ENCODE measurements at places on chromosomes 6 and 20.

- no peak for DNase-seq
Measured at GRCh38 chr6:132495604-132496079, 17.3 kb downstream of the STX7 start.

- no peak for DNase-seq
Measured at GRCh38 chr6:156199182-156199581, 578.0 kb upstream of the ARID1B start.

GRCh38 chr6:15296735-15297134 lies 50.9 kb downstream of the JARID2 start:
- DNase-seq: no peak

- DNase-seq: no peak
Measured at GRCh38 chr6:127114214-127114760, 4.2 kb upstream of the RSPO3 start.

DNA sequence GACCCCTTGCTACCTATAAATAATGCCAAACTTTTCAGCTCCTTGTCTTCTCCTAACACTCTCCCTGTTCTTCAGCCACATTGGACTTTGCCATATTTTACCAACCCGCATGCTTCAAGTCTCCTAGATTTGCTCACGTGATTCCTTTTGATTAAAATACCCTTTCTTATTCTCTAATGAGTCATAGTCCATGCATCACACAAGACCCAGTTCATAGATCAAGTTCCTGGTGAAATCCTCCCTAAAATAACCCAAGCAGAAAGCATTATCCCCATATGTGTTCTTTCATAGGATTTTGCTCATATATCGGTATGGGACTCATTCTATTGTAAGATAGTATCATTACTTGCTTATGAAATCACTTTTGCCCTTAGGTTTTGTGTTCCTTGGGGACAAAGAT lies 108.9 kb upstream of the STXBP5 start:
- DNase-seq: no peak

DNA sequence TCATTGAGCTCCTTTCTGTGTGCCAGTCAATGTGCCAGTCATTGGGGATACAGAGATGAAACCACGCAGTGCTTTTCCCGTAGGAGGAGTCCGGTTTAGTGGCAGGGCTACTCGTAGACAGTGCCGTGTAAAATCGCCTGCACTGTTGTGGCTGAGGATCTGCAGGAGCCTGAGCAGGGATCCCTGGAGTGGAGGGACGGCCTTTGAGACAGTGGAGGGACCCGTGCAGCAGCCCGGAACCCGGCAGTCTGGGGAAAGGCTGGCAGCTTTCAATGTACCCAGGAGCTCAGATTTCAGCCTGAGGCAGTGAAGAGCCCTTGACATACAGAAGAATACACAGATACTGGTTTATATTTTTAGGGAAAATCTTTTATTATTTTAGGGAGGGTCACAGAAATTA lies 203.3 kb downstream of the ARID1B start:
- DNase-seq: no peak

DNA sequence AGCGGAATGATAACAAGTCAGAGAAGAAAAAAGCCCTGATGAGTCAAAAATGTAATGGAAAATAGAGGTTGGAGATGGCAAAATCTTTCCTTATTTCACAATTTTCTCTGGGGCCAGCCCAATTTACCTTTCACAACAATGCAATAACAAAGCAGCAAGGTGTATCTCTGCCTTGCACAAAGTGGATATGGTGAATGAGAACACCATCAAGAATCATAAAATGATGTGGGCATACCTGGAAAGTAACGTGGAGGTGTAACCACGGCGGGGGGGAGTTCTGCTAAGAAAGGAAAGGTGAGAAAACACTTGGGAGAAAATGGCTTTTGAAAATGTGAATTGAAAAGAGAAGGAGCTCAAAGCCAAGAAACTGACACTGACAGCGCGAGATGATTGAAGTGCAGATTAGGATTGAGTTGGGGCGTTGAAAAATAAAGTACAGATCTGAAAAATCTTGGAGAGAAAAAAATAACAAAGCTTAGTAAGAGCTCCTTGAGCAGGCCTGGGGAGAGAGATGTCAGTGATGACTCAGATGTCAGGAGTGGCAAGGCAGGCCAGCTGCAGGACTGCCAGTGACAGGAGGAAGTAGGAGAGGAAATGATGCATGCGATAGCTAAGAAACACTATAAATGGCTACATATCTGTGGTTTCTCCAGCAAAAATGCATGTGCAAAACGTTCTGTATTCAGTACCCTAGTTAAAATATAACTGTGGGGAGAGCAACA lies 26.2 kb downstream of the ARHGAP18 start:
- peak; percentile 90 for DNase-seq

- DNase-seq: no peak
Measured at GRCh38 chr6:96811136-96811535, 26.1 kb downstream of the GPR63 start.

DNA sequence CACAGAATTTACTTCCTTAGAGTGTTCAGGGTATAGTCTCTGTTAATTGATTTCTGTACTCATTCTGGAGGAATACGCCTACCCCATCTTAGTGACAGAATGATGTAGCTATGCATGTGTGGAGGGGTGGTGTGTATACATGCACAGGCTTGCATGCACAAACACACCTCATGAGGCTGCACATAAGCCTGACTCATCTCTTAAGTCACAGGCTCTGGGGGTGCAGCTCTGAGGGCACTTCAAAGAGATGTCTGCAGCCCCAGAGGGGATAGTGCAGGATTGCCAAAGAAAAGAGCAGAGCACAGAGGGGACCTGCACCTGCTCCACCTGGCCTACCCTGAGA lies 24.6 kb downstream of the TBX18 start:
- no peak for DNase-seq

DNA sequence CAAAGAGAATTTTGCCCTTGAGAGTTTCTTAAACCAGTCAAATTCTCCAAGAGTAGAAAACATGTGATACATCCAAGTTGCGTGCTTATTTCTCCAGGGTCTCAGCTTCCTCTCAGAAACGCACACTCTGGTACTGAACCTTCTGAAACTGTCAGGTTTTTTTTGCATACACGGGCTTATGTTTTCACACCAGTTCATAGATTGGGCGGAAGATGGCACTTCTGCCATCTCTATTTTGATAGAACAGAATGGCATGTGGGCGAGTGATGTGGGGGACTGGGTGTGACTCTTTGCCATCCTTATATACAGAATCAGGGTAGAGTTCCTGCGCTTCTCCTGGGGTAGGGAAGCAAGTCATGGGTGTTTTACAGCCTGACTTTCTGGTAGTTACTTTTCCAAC lies 56.4 kb downstream of the ADTRP start:
- no peak for DNase-seq

DNA sequence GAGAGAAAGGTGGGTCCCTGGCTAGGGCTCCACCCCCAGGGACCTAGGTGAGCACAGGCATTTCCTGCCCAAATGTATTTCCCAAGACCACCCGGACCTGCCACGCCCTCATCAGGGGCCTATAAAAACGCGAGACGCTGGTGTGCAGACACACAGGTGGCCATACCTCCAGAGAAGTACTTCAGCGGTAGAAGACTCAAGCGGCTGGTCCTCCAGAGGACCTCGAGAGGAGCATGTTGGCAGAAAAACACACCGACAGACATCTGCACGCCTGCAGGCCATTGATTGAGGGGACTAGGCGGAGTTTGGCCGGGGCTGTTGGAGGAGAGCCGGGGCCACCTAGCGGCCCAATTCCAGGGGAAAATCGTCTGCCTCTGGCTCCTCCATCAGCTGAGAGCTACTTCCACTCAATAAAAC lies 695.8 kb upstream of the MMS22L start:
- DNase-seq: peak; percentile 41

DNA sequence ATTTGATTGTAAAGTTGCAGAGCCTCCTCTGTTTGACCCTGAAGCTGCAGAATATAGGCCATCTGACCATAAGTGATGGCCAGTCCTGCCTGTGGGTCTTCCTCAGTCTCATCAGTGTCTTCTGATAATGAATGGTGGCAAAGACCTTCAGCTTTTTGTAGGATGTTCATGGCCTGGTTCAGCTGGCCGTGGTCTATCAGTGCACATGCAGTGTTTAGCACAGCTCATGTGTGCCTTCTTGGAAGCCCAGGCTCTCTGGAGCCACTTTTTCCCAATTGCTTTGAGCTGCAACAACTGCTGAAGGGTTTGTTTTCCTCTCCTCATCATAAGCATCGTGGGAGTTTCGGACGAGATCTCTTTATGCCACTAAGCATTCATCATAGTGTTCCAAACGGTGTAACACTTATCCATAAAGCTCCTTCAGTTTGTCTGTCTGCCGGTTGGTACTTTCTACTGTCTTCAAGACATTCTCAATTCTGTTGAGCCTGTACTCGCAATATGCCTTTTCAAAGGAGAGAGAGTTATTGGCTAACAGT lies 70.1 kb upstream of the TULP4 start:
- no peak for DNase-seq

- no peak for DNase-seq
Measured at GRCh38 chr20:33761698-33762250, 30.0 kb downstream of the ZNF341 start.

DNA sequence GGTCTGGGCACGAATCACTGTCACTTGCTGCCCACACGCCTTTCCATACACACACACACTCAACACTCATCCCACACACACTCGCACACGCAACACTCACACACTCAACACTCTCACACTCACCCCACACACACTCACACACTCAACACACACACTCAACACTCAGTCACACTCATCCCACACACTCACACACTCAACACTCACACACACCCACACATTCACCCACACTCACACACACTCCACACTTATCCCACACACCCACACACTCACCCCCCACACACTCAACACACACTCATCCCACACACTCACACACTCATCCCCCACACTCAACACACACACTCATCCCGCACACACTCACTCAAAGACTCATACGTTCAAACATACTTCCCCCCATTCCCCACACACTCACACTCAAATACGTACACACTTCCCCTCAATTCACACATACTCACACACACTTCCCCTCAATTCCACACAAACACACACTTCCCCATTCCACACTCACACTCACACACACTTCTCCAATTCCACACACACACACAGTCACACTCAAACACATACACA lies 9.0 kb upstream of the HRH3 start:
- DNase-seq: no peak

Data from aorta (tissue), 5 donors.